ENCODE measurements at places on chromosomes 3 and 15.

GRCh38 chr15:70234256-70234905 lies 136.7 kb upstream of the TLE3 start:
- DNase-seq: no peak

DNA sequence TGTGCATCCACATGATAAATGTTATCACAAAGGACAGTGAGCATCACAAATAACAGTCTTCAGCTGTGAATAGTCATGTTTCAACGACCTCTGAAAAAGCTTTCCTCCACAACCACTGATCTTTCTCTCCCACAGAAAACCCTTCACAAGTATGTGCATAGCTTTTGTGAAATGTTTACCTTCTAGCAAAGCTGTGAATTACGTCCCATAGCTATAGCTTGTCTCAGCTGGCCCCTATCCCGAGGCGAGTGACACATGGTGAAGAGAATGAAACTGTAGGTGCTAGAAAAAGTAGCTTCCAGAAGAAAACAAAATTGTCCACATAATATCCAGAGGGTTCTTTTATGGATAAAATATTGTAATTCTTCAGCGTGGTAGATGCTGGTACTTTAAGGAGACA lies 182.0 kb downstream of the FGF12 start:
- no peak for DNase-seq

- no peak for DNase-seq
Observed at GRCh38 chr15:92159481-92159880, 234.2 kb upstream of the ST8SIA2 start.

GRCh38 chr3:95407709-95408463 lies 1345.0 kb downstream of the NSUN3 start:
- DNase-seq: no peak

DNA sequence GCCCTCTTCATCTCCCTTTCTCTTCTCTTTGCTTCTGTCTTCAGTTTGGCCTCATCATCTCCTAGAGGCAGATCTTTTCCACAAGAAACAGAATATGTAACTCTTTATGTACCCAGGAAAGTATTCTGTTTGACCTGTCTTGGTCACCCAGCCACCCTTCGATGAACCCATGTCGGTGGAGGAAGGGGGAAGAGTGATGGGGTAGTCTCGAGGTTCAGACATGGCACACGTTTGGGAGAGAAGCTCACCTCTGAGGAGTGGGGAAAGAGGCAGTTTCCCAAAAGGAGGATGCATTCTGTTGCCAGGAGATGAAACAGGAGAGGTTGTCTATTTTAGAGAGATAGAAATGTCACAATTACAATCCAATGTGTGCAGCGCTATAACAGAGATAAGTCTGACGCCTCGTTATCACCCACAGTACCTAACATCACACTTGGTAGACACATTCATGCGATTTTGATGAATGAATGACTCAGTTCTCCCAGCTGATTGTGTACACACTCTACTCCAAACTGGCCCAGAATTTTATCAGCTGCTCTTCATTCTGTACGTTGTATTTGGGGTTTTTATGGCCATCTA lies 722 bp upstream of the CCDC50 start:
- DNase-seq: peak; percentile 7

DNA sequence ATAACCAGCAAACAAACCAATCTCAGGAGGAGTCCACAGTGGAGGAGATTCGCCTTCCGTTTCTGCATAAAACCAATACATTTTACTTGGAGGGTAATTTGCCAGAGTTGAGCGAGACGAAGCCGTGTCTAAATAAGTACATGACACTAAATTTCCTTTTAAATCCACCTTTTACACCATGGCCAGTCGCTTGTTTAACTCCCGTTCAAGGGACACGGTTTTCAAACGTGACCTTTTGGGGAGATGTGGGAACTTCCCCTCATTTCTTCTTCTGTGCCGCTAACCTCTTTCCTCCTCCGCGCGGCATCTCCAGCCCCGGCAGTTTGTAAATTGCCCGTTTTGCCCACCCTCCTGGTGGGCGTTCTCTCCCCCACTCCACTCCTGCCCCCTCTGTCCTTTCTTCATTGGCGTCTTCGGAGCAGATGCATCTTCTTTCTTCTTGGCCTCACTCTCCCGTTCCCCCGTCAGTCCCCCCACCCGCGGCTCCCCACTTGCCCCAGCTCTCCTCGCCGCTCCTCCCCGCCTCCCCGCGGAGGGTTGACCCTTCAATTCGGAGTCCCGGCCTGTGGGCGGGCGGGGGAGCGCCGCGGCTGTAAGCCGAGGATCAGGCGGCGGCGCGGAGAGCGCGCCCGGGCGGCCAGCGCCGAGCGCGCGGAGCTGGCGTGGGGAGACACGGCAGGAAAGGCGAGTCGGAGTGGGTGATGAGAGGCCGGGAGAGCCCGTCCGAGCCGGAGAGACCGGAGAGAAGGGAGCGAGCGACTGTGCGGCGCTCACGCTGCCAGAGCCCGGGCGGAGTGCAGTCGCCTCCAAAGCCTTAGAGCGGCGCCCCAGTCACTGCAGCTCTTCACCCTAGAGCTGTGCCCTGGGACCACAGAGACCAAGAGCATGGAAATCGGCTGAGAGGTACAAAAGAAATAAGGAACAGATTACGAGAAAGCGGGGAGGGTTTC lies at the start of gene NLGN1:
Gene NLGN1 (plus strand): TSS at position 584 of the 950 bp plus-strand sequence.
- DNase-seq: no peak

- no peak for DNase-seq
Observed at GRCh38 chr3:156760333-156760732, 65.8 kb upstream of the LEKR1 start.

DNA sequence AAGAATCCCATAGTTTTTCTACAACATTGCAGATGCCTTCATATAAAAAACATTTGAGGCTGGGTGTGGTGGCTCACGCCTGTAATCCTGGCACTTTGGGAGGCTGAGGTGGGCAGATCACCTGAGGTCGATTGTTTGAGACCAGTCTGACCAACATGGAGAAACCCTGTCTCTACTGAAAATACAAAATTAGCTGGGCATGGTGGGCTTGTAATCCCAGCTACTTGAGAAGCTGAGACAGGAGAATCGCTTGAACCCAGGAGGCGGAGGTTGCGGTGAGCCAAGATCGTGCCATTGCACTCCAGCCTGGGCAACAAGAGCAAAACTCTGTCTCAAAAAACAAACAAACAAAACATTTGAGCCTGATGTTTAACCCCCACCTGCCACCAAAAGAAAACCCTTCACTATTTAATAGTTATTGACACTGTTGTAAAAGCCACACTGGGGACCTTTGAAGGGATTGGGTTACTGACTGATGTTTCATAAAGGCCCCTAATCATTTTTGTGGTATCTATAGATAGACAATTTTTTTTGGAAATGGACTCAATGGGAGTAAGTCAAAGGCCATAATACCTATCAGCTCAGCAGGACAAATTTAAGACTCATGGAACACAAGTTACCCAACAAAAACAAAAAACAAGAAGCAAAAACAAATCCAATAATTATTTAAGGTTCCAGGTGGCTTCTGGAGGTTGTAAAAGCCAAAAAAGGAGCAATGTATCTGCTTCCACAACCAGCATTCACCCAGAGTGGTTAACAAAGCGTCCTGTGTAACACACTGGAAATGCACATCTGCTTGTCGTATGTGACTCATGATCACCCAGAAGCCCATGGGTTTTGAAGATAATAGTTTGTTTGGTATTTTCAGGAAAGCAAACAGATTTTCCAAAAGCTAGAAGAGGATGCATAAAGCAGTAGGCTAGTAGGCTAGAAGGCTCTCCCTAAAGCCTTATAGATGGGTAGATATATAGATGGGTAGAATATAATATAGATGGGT lies 41.2 kb downstream of the CDCP1 start:
- DNase-seq: no peak

- no peak for DNase-seq
Observed at GRCh38 chr3:58965865-58966264, 84.0 kb downstream of the CFAP20DC start.

DNA sequence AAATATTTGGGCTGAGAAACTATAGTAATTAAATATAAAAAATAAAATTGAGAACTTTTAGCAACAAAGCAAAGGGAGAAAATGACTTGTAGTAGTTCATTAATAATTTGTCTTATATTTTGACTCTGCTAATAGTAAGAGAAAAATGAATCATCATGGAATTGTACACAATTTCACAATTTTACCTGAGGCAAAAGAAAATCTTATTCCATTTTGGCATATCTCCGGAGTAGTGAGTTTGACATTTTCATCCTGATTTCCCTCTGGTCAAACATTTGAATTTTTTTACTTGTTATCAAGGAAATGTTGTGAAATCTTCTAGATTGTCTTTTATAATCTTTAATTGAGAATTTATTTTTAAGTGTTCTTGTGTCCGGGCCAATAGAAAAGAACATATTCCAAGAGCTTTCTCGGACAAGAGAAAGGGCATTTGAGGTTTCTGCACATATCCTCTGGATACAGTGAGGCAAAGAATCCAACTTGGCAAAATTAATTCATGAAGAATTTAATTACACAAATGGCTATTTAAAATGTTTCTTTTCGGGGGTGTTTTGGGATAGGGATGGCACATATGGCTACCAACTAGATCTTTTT lies 89.3 kb upstream of the IGSF10 start:
- no peak for DNase-seq

GRCh38 chr15:39172380-39173281 lies 408.2 kb upstream of the THBS1 start:
- DNase-seq: no peak

DNA sequence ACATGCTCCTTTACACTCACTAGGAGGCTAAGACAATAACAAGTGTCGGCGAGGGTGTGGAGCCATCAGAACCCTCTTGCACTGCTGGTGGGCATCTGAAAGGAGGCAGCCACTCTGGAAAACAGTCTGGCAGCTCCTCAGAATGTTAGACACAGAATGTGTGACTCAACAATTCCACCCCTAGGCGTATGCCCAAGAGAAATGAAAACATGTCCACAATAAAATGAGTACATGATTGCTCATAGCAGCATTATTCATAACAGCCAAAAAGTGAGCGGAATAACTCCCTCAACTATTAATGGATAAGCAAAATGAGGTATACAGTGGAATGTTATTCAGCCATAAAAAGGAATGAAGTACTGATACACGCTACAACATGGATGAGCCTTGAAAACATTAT lies 57.8 kb downstream of the WNT7A start:
- no peak for DNase-seq

DNA sequence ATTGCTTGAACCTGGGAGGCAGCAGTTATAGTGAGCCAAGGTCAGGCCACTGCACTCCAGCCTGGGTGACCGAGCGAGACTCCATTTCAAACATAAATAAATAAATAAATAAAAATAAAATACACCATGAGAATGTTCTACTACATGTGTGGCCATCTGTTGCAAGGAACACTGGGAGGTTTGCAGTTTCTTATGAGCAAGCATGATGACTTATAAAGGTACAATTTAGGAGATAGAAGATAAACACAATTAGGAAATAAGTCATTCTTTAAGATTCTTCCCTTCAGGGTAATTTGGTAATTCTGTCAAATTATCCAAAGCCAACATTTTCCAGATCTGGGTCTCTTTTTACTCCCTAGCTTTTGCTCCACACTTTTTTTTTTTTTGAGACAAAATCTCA lies 13.4 kb downstream of the HTR3C start:
- DNase-seq: no peak

DNA sequence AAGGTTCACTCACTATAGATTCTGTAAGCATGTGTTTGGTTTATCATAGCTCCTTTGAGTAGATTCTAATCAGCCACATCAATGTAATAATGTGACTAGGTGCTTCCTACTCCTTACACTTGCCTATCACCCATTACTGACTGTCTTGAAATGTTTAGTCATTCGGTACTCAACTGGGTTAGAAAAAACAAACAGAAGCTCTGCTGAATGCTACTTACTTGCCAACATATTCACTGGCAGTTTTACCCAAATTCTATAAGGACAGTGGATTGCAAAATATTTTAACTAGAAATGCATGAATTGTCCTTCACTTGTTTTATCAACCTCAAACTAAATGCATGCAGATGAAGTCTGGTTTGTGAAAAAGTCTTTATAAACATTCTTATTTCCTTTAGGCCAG lies 352.1 kb upstream of the ALCAM start:
- DNase-seq: no peak

- DNase-seq: peak; percentile 37
Observed at GRCh38 chr3:56754741-56755417, 46.9 kb downstream of the ARHGEF3 start.

GRCh38 chr3:188943591-188943990 lies 228.2 kb upstream of the TPRG1 start:
- no peak for DNase-seq

DNA sequence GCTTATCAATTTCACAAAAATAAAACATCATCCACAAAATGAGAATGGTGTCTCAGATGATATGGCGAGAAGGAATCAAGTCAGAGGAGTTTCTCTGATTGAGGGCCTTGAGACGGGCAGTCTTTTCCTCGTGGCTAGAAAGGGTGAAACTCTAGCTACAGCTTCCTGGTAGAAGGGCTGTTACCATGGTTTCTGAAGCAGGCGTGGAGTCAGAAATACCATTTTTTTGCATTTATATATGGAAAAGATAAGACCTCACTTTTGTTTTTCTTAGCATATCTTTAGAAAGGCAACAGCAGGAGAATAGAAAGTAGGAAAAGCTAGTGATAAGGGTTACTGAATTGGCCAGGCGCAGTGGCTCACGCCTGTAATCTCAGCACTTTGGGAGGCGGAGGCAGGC lies 17.3 kb upstream of the SAMD7 start:
- no peak for DNase-seq

DNA sequence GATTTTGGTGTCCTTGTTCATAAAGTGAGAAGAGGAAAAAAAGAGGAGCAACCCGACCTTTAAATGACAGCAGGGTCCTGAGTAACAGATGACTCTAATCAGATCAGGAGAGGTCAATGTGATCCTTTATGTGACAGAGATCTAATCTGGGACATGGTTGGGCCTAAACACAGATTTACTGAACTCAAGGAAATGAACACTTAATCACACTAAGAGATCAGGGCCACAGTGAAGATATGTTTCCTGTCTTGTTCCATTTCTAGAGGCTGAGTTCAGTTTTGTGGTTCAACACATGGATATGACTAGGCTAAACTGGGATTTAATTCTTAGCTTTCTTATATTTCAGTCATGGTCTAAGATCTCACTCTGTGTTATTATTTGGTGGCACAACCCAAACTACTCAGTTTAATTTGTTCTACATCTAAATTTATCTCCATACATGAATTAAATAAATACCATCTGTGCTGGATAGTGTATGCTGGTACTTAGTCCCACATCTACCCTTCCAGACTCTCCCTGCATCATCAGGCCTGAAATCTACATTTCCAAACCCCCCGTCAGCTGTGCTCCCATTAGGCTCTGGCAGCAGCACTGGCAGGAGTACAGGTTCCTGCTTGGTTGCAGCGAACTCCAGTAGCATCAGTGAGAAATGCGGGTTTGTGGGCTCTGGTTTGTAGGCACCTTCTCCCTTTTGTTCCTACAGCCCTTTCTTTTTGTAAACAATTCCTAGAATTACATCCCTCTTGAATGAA lies 22.6 kb downstream of the SFMBT1 start:
- no peak for DNase-seq

GRCh38 chr3:129827765-129828164 lies 65.7 kb downstream of the TMCC1 start:
- DNase-seq: peak; percentile 27
